Stimulated activated CD8-positive, alpha-beta memory T cell treated with anti-CD3 and anti-CD28 coated beads, Interleukin-4, amount 100 ng/mL, for 1 hour (primary cell): ENCODE measurements at places on chromosomes 2 and 18.

DNA sequence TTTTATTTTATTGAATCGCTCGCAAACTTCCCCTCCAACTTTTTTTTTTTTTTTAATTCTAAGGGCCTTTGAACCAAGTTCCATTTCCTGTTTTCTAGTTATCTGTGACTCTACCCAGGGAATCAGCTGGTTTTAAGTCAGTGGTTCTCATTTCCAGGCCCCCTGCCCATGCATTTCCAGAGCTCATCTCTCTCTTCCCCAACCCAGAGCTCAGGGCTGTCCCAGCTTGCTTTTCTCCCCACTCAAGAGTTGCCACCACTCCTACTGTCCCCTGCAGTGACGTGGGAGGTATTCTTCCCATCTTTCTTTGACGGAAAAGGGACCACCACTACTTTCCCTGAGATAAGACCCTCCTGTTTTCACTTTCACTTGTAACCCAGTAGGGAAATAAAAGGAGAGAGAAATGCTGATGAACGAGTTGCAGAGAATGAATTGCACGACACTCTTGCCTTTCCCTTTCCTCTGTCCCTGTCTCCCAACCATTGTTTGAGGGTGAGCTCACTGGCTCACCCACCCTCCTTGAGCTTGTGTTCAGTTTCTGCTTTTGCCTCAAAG lies 42.1 kb downstream of the TET3 start:
- no peak for DNase-seq

GRCh38 chr18:57325491-57326166 lies 26.7 kb upstream of the ST8SIA3 start:
- DNase-seq, result no peak

DNA sequence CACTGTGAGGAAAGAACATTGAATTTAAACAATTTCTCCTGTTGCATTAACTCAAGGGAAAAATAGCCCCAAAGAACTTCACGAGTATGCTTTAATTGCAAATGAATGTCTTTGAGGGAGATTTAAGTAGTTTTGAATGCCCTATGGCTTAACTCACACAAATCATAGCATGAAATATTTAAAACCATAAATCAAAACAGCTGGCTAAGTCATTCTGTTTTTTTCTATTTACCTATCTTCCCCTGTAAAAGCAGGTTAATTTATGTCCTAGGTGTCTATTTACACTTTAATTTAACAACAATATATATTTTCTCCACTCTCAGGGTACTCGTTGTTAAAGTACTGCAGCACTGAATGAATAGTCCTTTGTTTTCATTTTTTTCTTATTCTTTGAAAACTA lies 118.8 kb upstream of the PIEZO2 start:
- DNase-seq, result no peak

- no peak for DNase-seq
These were observed 1.4 kb downstream of the RAB1A start for GRCh38 chr2:65128297-65129190.

GRCh38 chr2:174594456-174594855 lies 3.1 kb downstream of the WIPF1 start:
- DNase-seq, result no peak

DNA sequence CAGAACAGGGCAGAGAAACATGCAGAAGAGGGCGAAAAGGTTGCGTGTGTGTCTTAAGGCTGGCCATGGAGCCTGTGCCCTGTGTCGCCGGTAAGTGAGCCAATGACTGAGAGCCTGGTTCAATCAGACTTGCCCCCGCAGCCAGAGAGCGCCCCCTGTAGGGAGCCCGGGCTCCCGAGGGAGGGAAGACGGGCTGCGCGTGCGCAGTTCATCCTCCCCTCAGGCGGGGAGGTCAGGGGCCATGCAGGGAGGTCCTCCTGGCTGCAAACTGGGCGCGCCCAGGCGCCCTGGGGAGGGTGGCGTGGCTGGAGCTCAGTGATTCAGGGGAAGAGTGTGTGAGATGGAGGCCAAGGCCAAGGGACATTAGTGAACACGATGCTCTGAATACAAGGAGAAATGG lies 276.6 kb downstream of the PHLPP1 start:
- DNase-seq, result no peak

DNA sequence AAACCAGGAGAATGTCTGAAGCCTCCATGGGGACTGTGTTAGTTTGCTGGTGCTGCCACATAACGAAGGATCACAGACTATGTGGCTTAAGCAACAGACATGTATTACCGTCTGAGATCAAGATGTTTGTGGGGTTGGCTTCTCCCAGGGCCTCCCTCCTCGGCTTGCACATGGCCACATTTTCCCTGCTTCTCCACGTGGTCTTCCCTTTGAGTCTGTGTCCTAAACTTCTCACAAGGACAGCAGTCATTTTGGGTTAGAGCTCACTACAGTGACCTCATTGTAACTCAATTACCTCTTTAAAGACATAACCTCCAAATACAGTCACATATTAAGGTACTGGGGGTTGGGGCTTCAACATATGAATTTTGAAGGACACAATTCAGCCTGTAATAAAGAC lies 44.6 kb upstream of the LPIN2 start:
- no peak for DNase-seq

- peak; percentile 62 for DNase-seq
These were observed 114.2 kb upstream of the SERTAD2 start for GRCh38 chr2:64767670-64768468.

- no peak for DNase-seq
These were observed 66.3 kb upstream of the RPE start for GRCh38 chr2:209936106-209936666.

GRCh38 chr2:149564097-149564496 lies 23.5 kb downstream of the MMADHC start:
- no peak for DNase-seq

DNA sequence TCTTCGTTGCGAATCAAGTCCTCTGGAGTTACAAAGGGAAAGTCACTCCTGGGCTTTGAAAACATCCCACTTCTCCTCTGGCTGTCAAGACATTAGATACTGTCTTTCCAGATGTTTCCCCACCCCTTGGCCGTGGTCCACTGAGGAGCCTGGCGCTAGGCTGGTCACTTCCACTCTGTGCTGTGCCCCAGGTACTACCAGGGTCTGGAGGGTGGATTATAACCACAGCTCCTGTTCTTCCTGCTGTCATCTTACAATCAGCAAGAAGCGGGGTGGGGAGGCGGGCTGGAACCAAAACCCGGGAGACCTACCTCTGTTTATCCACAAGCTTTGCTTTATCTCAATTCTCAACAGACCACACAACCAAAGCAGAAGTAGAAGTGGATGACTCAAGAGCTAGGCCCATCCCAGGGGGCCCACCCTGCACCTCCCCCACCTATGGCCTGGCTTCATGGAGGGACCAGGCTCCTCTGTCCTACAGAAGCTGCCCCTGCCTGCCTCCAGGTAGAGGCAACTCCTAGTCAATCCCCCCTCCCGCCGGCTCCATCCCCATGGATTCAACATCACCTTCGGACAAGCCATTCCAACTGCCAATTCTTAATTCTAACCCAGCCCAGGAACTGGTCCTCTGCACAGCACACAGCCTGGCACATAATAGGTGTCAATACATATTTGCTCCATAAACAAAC lies 17.8 kb downstream of the SMAD7 start:
- DNase-seq, result no peak

- no peak for DNase-seq
These were observed 131.9 kb downstream of the MEIS1 start for GRCh38 chr2:66566726-66567399.

DNA sequence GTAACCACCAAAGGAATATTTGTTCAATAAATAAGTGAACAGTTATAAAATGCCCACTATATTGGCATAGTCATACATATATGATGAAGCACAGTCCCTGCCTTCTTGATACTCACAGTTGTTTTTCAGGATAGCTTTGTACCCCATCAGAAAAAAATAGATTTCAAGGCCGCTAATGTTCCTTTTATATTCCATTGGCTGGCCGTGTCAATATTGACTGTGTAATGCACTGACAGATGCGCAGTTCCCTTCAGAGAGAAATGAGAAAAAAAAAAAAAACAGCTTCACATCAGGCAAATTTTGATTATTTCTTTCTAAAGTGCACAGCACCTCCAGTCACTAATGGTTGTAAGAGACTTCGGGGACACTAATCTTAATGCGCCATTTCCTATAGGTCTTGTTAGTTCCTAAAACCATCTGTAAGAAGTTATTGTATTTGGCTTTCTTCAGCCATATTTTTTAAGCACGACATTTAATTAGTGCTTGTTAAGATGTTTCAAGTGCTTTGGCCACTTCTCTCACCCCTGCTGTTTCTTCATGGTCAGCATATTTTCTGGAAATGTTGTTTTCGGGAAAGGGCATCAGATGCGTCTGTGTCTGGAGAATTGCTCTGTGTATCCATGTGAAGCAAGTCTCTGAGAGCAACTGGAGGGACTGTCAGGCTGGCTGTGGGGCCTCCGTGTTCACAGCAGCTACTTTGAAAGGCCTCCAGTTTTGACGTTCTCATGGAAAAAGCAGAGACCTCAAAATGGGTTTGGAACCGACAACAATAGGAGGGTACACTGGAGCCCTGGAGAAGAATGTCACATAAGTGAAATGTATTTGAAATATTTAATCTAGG lies 378.3 kb downstream of the MTX2 start:
- no peak for DNase-seq

DNA sequence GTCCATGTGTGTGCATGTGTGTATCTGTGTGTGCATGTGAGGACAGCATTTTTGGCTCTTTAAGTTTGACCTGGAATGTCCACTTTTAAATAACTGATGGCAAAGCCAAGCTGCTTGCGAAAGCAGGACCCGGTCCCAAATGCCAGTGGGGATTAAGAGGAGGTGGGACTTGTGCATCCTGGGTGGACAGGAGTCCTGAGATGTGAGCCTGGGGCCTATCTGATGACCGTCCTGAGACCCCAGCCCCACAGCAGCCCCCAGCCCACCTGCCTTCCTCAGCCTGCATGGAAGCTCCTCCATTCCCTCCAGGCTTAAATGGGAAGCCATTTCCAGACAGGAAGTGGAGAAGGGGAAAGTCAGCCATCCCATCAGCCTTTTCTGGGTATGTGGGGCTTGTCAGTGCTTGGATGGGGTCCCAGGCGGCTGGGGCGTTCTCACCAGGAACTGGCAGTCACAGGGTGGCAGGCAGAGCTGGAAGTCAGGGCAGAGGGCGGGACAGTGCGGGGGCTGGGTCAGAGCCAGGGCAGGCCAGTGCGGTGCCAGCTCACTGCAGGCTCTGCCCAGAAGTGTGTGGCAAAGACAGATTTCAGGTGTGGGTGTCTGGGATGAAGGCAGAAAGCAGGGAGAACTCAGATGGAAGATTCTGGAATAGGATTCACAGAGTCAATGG lies 117.8 kb downstream of the ACKR3 start:
- no peak for DNase-seq

DNA sequence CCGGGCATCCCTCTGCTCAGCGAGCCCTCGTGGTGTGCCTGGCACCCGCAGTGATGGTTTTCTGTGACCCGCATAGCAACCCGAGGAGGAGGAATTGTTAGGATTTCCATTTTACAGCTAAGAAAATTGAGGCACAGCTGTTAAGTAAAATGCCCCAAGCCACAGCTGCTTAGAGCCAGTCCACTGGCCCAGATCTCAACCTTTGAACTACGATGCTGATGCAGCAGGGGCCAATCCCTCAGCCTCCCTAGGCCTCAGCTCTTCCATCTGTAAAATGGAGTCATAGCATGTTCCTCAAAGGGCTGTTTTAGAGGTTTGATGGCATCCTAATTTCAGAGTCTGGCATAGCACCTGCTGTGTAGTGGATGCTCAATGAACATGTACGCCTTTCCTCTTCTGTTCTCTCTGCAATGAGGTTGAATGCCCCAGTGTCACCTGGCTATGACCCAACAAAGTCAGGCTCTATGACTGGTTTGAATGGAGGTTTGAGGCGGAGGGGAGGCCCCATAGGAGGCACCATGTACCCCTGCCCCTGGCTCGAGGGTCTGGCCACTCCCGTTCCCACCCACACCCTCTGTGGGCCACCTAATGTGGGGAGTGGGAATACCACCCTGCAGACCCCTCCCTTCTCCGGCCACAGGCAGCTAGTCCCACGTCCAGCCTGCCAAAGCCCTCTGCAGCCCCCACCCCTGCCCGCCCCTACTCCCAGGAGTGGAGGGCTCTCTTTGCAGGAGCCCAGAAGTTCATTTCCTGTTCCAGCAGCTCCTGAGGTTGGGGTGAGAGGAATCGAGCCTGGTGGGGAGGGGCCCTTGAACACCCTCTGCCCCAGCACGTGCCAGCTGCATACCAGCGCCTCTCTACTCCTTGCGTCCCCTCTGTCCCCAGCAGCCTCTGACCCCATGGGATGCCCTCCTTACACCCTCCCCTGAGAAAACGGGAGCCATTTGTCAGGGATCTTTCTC lies 31.0 kb downstream of the INHBB start:
- no peak for DNase-seq

DNA sequence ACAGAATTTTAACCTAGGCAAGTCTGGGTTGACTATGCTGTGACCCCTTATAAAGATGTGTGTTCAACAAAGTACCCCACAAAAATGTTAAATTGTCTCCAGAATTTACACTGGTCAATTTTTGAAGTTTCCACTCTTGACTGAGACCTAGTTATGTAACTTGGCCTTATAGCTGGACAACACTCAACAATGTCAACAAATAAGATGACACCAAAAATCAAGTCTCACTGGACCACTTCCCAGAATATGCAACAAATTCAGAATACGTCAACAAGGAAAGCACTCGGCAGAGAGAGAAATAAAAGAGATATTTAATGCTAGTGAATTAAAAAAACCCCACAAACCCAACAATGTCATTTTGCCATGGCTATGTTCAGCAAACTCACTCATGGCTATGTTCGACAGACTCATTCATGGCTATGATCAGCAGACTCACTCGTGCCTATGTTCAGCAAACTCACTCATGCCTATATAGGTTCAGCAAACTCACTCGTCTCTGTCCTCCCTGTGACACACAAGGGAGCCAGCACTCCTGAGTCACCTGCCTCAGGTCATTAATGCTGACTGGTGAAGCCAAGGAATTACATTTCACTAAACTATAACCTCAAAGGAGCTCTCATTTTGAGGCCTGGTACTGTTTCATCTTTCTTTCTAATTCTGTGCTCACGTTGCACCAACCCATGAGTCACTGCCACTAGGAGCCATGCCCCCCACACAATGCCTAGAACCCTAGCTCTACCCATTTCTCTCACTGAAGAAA lies 72.7 kb downstream of the PTPN2 start:
- DNase-seq, result no peak

- DNase-seq, result no peak
These were observed 78.1 kb upstream of the LAPTM4A start for GRCh38 chr2:20129331-20130159.

DNA sequence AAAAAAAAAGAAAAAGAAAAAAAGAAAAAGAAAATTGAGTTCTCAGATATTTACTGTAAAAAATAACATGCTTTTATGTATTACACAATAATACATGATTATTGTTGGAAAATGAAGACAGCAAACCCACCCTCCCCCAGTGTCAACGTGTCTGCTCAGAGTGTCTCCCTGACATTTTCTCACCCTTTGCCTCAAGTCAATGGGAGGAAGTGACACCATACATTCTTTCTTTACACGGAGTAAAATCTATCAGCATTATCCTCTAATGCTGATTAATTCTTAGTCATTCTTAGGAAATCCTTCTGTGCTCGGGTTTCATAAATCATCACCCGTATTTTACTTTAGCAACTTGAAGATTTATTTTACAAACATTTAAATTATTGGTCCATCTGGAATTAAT lies 32.0 kb downstream of the CTAGE1 start:
- DNase-seq, result no peak

- DNase-seq, result no peak
These were observed 145.4 kb upstream of the RIOK3 start for GRCh38 chr18:23307567-23308295.

- DNase-seq, result no peak
These were observed 7.6 kb upstream of the MGAT5 start for GRCh38 chr2:134246154-134246874.
